KG1 (cell line): ENCODE measurements at places on chromosomes 5 and 9.

DNA sequence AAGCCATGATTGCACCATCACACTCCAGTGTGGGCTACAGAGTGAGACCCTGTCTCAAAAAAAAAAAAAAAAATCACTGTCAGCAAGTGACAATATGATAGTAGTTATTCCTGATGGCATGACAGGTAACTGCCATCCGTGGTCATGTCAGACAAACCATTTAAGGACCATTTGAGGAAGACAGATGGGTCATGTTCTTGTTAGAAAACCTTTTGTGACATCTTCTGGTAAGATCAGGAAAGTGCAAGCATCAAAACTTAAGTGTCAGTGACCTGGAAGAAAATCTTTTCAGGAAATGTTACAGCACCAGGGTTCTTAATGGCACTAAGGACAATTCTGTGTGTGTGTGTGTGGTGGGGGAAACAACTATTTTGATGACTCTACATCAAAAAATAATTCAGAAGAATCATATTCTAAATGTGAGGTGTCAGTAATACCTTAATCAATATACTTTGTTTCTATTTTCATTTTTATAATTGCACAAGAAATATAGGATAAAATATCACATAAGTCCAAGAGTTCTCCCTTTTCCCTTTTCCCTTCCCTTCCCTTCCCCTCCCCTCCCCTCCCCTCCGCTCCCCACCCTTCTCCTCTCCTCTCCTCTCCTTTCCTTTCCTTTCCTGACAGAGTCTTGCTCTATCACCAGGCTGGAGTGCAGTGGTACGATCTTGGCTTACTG is 17.8 kb downstream of the SLC38A9 start:
- DNase-seq: no peak

- no peak for DNase-seq
These were observed 155.5 kb downstream of the PALM2AKAP2 start for GRCh38 chr9:109935406-109936087.

- DNase-seq: no peak
These were observed 18.7 kb downstream of the CAST start for GRCh38 chr5:96680759-96681470.

- DNase-seq: no peak
These were observed 21.7 kb downstream of the TRAF1 start for GRCh38 chr9:120904978-120905301.

- DNase-seq: no peak
These were observed 517.7 kb upstream of the CLINT1 start for GRCh38 chr5:158376679-158377078.

DNA sequence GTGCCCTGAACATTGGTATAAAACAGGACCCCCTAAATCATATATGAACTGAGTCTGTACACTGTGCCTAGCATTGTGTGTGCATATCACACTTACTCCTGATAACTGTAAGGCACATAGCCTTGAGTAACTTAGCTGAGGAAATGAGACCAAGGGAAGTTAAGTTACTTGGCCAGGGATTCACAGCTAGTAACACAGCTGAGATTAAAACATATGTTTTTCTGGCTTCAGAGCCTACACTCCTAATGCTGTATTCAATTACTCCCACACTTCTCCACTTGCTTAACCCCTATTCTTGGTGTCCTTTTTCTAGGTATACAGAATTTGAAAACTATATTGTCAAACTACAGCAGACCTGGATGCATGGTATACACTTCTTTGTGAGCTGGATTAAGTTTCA is 12.8 kb downstream of the GHR start:
- no peak for DNase-seq

DNA sequence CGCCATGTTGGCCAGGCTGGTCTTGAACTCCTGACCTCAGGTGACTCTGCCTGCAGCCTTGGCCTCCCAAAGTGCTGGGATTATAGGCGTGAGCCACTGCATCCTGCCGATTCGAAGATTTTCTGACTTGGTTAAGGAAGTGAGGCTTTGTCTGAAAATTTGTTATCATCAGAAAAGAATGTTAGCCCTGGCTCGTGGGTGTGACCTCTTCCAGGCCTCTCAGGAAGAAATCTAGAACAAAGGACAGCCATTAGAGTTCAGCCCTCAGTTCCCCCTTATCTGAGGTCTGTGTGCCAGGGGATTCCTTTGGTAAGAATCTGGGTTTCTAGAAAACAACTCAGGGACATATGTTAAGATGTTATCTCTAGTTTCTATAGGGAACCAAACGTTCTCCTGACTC is 6.2 kb downstream of the OR2S2 start:
- no peak for DNase-seq

- DNase-seq: no peak
These were observed 3.5 kb downstream of the NFX1 start for GRCh38 chr9:33293782-33294181.
